ENCODE measurements at places on chromosomes 5 and 9.

DNA sequence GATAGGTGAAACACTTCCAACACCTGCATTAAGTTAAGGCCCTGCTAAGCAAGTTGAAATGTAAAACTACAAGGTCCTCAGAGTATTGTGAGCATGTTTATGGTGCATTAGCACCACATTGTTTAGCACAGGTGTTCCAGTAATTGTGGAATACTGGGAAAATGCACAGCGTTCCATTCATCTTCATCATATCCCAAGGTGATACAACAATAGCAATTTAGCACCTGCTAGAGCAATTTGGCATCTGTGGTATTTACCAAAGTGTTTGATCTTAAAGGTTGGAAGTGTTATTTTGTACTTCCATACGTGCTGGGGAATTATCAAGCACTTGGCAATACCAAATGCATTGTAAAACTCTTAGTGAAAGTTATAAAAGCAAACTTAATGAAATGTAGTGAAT is 266.8 kb downstream of the CYLC2 start:
- no peak for DNase-seq

- DNase-seq: no peak
These were observed 27.1 kb downstream of the GSN start for GRCh38 chr9:121294866-121295661.

DNA sequence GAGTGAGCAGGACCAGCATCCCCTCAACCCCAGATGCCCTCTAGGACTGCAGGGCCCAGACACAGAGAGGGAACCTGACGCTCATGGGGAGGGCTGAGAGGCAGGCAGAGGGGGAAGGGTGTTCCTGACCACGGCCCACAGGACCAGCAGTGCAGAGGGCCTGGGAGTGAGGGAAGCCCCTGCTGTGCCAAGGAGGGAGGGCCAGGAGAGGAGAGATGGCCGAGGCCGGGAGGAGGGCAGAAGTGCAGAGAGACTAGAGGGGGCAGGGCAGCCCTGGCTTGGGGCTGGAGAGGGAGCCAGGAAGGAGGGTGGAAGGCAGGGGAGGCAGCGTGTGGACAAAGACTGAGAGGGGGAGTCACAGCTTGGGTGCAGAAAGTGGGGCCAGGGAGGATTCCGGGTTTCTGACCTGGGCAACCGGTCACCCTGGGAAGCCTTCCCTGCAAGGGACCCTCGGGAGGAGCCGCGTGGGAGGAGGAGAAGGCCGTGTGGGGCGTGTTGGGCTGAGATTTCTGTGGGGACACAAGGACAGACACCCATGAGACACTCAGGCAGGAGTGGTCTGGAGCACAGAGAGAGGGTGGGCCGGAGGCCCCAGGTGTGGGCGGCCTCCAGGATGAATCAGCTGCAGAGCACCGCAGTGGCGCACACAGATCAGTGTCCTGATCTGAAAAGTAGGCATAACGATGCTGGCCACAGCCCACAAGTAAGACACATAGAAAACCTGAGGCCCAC is 117.5 kb downstream of the ADAMTS2 start:
- no peak for DNase-seq

GRCh38 chr9:121386442-121387175 is 16.6 kb upstream of the STOM start:
- no peak for DNase-seq

DNA sequence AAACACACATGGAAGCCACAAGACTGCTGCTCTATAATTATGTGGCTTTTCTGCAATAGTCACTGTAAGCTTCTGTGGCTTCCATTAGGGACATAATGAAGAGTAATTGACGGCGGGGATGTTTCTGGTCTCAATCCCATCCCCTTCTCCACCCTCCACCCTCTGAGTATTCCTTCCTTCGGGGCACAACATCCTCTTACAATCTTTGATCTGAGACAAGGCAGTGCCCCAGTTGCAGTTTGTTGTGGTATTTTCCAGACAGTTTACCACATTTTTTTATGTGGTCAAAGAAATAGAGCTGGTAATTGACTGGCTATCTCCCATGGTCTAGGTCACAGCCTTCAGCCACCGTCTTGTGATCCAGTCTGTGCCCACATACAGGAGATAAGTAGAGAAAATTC is 277.7 kb downstream of the NR2F1-AS1 start:
- no peak for DNase-seq

- no peak for DNase-seq
These were observed 60.0 kb upstream of the IRX1 start for GRCh38 chr5:3535414-3536211.

DNA sequence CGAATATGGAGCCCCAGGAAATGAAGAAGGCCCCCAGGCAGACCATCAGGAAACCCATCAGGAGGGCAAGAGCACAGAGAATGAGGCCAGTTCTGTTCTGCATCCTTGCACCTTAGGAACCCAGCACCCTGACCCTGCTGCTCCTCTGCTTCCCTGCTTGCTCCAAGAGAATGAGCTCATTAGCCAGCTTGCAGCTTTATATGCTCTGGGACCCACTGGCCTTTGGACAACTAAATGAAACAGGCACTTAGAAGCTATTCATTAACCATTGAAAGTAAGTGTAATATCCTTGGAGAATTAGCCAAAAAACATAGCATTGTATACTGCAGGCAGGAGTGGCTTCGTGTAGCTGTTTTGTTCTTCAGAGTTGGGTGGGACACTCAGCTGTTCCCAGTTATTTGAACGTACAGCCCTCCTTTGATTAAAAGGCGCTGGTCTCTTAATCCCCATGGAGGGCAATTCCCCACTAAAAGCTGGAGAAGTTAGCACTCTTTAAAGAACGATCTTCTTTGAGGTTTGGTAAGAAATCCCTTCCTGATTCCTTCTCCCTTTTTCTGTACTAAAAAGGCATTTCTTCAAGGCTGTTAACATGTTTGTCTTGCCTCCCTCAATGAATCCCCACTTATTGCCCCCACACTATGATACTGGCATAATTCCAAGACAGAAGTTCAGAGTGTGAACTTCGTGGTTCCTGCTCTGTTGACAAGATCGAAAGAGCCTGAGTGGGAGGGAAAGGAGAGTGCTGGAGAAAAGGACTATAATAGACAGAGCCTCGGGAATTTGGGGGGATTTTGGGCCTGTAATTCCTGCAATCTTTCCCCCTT is at the start of gene TMEM252:
TSS of gene TMEM252 (minus strand) at position 172 of the 824 bp plus-strand sequence. CDS start at position 103, 69 bp downstream.
- no peak for DNase-seq

DNA sequence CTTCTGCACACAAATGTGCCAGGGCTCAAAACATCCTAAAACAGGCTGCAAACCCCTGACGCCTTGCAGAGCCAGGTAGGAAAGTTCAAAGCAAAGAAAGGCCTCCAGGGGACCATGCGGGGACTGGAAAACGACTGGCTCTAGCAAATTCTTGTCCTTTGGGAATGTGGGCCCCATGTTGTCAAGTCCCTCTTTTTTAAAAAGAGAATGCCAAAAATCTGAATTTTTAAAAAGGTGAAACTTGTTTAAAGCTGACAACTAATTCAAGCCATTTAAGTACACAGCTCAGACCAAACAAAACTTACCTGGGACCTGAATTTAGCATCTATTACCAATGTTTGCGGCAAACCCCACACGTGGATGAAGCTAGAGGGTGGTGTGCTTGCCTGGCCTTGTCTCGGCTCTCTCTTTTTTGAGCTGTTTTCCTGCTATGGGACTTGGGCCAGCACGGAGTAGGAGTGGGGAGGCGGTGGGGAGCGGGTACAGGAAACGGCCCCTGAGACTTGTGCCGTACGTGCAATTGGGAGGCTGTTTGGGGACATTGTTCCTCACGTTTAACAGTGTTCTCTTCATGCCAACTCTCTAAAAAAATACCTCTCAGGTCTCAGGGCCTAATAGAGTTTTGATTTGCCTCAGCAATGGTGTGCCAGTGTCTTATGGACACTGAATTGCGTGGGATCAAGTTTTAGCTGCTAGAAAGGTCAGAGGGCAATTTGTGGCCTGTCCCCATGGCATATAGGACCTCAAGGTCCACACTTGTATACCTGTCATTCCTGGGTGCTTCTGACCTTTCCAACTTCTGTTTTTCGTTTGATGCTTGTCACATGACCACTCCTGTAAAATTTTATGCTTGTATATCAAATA is 15.1 kb upstream of the PHF19 start:
- no peak for DNase-seq

- no peak for DNase-seq
These were observed 7.6 kb upstream of the PRRC2B start for GRCh38 chr9:131386281-131386680.

Data from lung microvascular endothelial cell (primary cell).